Fibroblast of villous mesenchyme (primary cell): ENCODE measurements at places on chromosomes 16 and 17. TPM values are rescaled to one million over a fixed set of nuclear protein-coding genes. Genes with fewer than 3 reads are reported as not detected.

Gene CFAP20
- total RNA-seq: 29.6 and 34.5 TPM in 2 replicates

Gene KLHL36
- 66.7 and 71.7 TPM in 2 replicates for total RNA-seq

Gene KRTAP4-6
- total RNA-seq: not detected in 2 replicates

Gene HSPB9
- not detected in 2 replicates for total RNA-seq

Gene GDPD1
- total RNA-seq: 0.97 and 2.6 TPM in 2 replicates

Gene CHST6
- total RNA-seq: under 0.01 TPM in 2 replicates

Gene CRISPLD2
- 44.0 and 87.3 TPM in 2 replicates for total RNA-seq

Gene GNG13
- not detected in 2 replicates for total RNA-seq

Gene PPP1R27
- total RNA-seq: not detected in 2 replicates
